ENCODE measurements at places on chromosomes 5 and 9.

GRCh38 chr5:388266-389196 lies 54.4 kb upstream of the EXOC3 start:
- DNase-seq, result no peak

DNA sequence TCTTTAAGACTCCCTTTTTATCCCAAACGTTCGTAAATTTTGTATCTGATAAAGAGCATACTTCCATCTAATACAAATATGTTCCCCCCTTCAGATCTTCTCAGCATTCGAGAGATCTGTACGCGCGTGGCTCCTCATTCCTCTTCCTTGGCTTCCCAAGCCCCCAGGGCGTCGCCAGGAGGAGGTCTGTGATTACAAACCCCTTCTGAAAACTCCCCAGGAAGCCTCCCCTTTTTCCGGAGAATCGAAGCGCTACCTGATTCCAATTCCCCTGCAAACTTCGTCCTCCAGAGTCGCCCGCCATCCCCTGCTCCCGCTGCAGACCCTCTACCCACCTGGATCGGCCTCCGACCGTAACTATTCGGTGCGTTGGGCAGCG lies 19.9 kb downstream of the CDKN2A start:
- no peak for DNase-seq

DNA sequence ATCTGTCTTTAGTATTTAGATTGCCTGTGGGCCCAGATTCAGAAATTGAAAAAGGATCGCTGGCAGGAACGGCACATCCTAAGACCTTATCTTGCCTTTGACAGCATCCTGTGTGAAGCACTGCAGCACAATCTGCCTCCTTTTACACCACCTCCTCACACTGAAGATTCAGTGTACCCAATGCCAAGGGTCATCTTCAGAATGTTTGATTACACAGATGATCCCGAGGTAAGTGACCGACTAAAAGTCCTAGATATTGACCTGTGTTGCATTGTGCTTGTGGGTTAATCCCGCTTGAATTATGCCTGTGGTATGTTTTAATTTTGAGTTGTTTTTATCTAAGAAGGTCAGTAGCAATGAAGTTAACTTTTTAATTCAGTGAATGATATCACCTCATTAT lies 14.4 kb downstream of the NCBP1 start:
- no peak for DNase-seq

- DNase-seq, result no peak
These were observed 58.8 kb upstream of the RNF130 start for GRCh38 chr5:180130291-180130869.

DNA sequence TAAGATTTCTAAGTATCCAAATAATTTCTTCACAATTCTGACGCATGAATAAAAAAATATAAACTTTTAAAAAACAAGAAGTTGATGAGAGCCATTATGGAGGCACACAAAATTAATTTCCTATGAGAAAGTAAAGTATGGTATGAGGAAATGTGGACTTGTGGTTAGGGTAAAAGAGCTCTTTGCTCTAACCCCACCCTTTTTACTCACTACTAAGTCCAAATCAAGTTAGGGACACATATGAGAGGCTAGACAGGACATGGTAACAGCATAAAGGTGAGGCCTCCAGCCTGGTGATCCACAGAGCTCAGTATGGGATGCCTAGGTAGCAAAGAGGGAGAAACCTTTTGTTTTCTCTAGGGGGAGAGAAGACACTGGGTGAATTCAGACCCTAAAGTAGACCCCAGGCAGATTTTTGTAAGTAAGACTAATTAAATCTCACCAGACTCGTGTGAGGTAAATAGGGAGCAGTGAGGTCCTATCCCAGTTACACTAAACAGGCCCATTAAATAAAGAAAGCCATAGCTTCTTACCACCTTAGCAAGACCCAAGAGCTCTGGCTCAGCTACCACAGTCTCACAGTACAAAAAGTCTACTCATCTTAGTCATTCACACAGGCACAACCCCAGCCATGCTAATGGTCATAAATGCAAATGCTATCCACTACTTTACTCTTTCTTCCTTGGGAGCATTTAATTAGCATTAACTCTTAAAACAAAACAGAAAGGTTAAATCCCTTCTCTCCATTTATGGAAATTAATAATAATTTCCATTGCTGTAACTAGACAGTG lies 42.6 kb downstream of the MLLT3 start:
- no peak for DNase-seq

- DNase-seq, result no peak
These were observed 443.4 kb upstream of the ST8SIA4 start for GRCh38 chr5:101346447-101346846.

DNA sequence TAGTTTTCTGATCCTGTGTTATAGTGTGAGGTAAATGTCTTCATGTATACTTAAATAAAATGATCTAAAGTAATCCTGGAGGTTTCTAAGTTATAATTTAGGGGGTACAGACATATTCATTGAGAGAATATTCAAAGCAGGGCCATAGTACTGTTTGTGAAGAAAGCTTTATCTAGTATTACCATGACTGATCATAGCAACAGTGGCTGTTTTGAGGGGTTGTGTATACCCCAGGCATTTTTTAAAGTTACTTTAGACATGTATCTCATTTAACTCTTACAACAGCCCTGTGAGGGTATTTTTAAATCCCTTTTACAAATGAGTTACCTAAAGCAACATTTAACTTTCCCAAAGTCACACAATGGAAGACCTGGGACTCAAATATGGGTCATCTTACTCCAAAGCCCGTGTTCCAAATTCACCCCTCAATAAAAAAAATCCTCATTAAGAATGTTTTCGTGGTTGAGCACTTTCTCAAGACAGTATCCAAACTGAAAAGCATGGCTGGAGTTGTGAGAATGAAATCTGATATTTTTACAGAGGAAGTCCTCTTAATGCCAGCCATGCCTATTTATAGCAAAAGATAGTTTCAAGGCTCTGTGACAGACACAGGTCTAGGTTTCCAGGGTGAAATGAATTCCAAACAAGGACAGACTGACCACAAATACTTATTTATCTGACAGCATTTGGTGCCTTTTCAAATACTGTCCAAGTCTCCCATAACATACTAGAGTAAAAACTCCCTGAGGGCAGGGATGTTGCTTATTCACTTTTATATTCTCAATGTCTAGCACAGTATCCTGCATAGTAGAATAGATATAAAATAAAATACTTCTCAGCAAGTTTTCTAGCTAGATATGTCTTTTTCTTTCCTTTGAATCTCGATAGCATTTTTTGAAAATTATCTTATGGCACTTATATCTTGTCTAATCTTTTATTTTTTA lies 10.4 kb downstream of the STOM start:
- no peak for DNase-seq

DNA sequence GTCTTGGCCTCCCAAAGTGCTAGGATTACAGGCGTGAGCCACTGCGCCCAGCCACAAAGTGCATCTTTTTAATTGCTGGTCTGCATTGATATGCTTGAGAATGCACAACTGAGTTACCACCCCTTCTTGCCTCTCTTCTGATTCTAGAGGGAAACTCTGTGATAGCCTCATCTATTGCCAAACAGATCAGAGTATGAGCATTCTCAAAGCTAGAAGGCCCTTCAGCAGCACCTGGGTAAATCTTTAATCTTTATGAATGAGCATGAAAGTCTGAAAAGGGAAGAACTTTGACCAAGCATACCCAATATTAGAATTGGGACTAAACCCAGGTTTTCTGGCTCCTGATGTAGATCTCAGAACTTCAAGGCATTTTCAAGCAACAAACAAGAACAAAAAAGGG lies 298.3 kb upstream of the TNC start:
- DNase-seq, result no peak

DNA sequence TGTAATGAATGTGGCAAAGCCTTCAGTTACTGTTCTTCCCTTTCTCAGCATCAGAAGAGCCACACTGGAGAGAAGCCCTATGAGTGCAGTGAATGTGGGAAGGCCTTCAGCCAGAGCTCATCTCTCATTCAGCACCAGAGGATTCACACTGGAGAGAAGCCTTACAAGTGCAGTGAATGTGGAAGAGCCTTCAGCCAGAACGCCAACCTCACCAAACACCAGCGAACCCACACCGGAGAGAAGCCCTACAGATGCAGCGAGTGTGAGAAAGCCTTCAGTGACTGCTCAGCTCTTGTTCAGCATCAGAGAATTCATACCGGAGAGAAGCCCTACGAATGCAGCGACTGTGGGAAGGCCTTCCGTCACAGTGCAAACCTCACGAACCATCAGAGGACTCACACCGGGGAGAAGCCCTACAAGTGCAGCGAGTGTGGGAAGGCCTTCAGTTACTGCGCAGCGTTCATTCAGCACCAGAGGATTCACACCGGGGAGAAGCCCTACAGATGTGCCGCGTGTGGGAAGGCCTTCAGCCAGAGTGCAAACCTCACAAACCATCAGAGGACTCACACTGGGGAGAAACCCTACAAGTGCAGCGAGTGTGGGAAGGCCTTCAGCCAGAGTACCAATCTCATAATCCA lies 6.8 kb downstream of the RPL12 start:
- DNase-seq, result no peak

- DNase-seq, result no peak
These were observed 154.0 kb upstream of the ADAMTSL1 start for GRCh38 chr9:18319918-18320445.

- no peak for DNase-seq
These were observed 56.8 kb downstream of the PUM3 start for GRCh38 chr9:2787065-2787464.

GRCh38 chr5:87535706-87536105 lies 123.0 kb upstream of the CCNH start:
- no peak for DNase-seq

GRCh38 chr5:149045089-149045460 lies 17.8 kb downstream of the SH3TC2 start:
- no peak for DNase-seq

Measured in globus pallidus (tissue), 1 donor.